Prostate gland (tissue), 2 donors: ENCODE measurements at places on chromosomes 11 and 22. TPM values are rescaled to one million over a fixed set of nuclear protein-coding genes. Genes with fewer than 3 reads are reported as not detected.
A peak's percentile ranks its signal among the peaks of the same experiment; 100 is the strongest.

GRCh38 chr11:19018901-19019300 is 41.6 kb downstream of the MRGPRX2 start:
- no peaks in the 10 kb centered on the region for H3K36me3 ChIP-seq
- H3K27ac ChIP-seq, result no peak overlapping the region
- DNase-seq, result no peak
- H3K27me3 ChIP-seq, result no peaks in the 10 kb centered on the region

The PLAAT3 gene
- total RNA-seq, result 118 TPM

GRCh38 chr22:19844377-19845053 is 10.2 kb downstream of the GNB1L start:
- H3K4me1 ChIP-seq, result peaks cover 19% of the 10 kb centered on the region
- H3K27ac ChIP-seq, result peak overlapping the region; percentile 58
- no peaks in the 10 kb centered on the region for H3K36me3 ChIP-seq
- H3K4me3 ChIP-seq, result no peak overlapping the region

The PTPRCAP gene
- total RNA-seq, result 5.9 TPM

DNA sequence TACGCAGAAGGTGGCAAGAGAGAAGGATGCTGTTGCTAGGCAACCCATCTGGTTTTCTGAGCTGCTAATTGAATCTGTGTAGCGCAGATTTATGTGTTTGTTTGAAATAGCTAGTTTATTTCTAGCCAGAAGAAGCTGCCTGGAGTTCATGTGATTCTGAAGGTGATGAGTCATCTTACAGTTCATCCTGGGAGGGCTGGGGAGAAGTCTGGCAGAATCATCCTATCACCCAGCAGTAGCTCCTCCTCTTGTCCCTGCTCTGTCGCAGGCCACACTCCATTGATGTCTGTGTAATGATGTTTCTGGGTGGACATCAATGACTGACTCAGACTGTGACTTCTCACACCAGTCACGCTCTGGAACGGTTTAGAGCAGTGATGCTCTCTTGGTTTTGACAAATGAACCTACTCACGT is 4.8 kb upstream of the FBXO7 start:
- no peak overlapping the region for H3K4me3 ChIP-seq
- H3K36me3 ChIP-seq, result no peaks in the 10 kb centered on the region
- peaks cover 7% of the 10 kb centered on the region for H3K4me1 ChIP-seq
- no peak overlapping the region for H3K27ac ChIP-seq

GRCh38 chr11:74984730-74985129 is 4.0 kb upstream of the NEU3 start:
- peak overlapping the region; percentile 46 for H3K27ac ChIP-seq
- H3K27me3 ChIP-seq, result no peaks in the 10 kb centered on the region
- peaks cover 10% of the 10 kb centered on the region for H3K4me1 ChIP-seq

The ST14 gene
- 114 TPM for total RNA-seq

The SERPING1 gene
- total RNA-seq, result 205 TPM

DNA sequence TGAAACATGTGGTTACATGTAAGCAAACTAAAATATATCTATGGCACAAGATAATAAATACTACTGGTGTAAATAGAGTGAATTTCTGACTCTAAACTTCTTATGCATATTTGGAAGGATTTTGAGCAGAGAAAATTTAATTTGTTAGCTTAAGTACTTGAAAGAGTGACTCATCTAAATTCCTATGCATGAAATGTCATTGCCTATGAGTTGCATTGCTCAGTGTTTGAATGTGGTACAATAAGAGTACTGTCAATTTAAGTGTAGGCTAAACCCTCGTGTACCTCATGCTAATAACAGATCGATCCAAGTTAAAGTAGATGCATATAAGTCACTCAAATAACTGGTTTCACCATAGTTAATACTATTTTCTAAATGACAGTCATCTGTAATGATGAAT is 5.3 kb upstream of the CARD18 start:
- no peak overlapping the region for H3K4me3 ChIP-seq
- H3K27ac ChIP-seq, result no peak overlapping the region
- no peaks in the 10 kb centered on the region for H3K36me3 ChIP-seq
- no peaks in the 10 kb centered on the region for H3K27me3 ChIP-seq
- DNase-seq, result no peak

- H3K4me3 ChIP-seq, result no peak overlapping the region
- H3K27me3 ChIP-seq, result no peaks in the 10 kb centered on the region
- H3K27ac ChIP-seq, result no peak overlapping the region
- no peak for DNase-seq
- H3K4me1 ChIP-seq, result peaks cover 5% of the 10 kb centered on the region
- no peaks in the 10 kb centered on the region for H3K36me3 ChIP-seq
Observed at GRCh38 chr11:62450543-62451240, 31.9 kb downstream of the SCGB1A1 start.

GRCh38 chr11:61921446-61921845 is 4.1 kb upstream of the RAB3IL1 start:
- no peaks in the 10 kb centered on the region for H3K36me3 ChIP-seq
- no peak for DNase-seq
- no peak overlapping the region for H3K4me3 ChIP-seq
- H3K27me3 ChIP-seq, result no peaks in the 10 kb centered on the region
- no peak overlapping the region for H3K27ac ChIP-seq
- H3K4me1 ChIP-seq, result peaks cover 4% of the 10 kb centered on the region

DNA sequence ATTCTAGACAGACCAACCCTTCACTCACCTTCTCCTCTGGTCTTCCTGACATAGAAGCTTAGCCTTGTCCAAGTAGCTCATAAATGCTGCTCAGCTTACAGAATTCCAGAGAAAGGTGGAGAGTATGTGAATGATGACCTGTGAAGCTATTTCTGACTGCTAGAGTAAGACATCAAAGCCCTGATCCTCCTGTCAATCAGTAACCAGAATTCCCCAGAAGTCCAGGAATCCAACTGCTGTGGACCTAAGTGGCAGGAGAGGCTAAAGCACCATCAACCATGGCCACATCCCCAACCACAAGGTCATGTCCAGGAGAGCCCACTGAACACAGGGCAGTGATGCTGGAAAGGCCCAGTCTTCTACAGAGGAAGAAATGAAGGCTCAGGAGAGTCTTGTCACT is 2.6 kb downstream of the OR51G2 start:
- no peak overlapping the region for H3K4me3 ChIP-seq
- DNase-seq, result no peak
- no peak overlapping the region for H3K27ac ChIP-seq
